ENCODE measurements at places on chromosomes 4 and X.

GRCh38 chrX:31420302-31420701 is 348.5 kb upstream of the FTHL17 start:
- no peak for DNase-seq

- DNase-seq, result peak; percentile 40
Measured at GRCh38 chr4:77043507-77044136, 32.2 kb downstream of the CCNI start.

- DNase-seq, result no peak
Measured at GRCh38 chr4:180792541-180792940, 1450.7 kb upstream of the TENM3 start.

DNA sequence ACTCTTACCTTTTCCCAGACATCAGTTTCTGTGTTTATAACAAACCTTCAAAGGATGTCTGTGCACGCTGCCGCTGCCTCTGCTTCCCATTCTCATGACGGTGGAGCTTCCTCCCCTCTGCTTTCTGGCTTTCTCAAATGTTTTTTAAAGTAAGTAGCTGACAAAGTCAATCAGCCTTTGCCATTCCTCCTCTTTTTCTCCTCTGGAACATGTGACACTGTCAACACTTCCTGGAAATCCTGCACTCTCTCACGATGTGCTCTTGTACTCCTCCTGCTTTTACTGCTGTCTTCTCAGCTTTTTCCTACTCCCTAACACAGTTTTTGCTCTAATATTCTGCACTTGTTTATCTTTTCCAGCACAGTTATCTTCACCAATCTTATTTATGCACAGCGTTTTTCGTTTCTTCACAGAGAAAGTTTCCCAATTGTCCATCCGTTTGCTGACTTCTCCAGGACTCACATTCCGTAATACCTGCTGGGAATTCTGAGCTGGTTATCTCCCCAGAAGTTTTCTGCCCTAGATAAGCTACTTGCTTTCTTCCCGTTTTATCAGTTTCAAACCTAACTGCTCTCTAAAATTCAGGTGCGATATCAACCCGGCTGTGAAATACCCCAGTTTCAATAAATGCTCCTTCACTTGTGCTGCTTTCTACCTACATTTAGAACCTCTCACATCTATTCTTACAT is 465.6 kb upstream of the AGA start:
- DNase-seq, result peak; percentile 7

GRCh38 chr4:78298618-78299017 is 241.5 kb downstream of the FRAS1 start:
- no peak for DNase-seq

GRCh38 chr4:103008875-103009729 is 10.4 kb downstream of the SLC9B1 start:
- DNase-seq, result peak; percentile 49

- DNase-seq, result no peak
Measured at GRCh38 chr4:39369301-39369700, 3.1 kb upstream of the RFC1 start.

DNA sequence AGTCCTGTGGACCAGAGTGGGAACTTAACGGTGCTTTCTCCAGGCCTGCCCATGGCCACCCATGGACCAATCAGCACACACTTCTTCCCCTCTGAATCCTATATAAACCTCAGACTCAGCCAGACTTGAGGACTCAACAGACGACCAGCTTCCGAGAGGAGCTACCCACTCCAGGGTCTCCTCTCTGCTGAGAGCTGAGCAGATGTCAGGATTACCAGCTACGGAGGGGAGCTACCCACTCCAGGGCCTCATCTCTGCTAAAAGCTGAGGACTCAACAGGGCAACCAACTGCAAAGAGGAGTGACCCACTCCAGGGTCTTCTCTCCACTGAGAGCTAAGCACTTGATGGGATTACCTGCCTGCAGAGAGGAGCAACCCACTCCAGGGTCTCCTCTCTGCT is 80.0 kb upstream of the DDX60 start:
- no peak for DNase-seq

GRCh38 chr4:48546336-48546735 is 56.3 kb downstream of the ZAR1 start:
- no peak for DNase-seq

- no peak for DNase-seq
Measured at GRCh38 chr4:108694423-108694822, 44.0 kb downstream of the OSTC start.

GRCh38 chr4:7021930-7022664 is 21.1 kb upstream of the TADA2B start:
- no peak for DNase-seq

GRCh38 chrX:83145876-83146275 is 362.2 kb upstream of the POU3F4 start:
- DNase-seq, result no peak

- no peak for DNase-seq
Measured at GRCh38 chr4:97015301-97015700, 1128.0 kb downstream of the STPG2 start.

DNA sequence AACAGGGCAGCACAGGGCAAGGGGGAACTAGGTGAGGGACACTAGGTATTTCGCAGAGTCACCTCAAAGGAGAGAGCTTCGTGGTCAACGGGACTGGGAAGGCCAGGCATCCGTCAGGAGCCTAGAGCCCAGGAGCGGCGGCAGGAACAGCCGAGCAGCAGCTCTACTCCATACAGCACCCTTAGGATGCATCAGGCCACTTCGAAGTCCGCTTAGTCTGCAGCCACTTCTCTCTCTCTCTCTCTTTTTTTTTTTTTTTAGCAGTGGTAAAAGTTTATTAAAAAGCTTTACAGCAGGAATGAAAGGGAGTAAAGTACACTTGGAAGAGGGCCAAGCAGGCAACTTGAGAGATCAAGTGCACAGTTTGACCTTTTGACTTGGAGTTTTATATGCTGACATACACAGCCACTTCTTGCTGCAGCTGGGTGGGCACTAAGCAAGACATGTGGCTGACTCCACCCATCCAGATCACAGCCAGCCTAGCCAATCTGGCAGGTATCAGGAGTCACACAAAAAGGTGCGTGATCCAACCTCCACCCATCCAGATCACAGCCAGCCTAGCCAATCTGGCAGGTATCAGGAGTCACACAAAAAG is 209.7 kb upstream of the RADX start:
- DNase-seq, result peak; percentile 80

GRCh38 chr4:8645753-8646124 is 53.2 kb downstream of the CPZ start:
- DNase-seq, result no peak

DNA sequence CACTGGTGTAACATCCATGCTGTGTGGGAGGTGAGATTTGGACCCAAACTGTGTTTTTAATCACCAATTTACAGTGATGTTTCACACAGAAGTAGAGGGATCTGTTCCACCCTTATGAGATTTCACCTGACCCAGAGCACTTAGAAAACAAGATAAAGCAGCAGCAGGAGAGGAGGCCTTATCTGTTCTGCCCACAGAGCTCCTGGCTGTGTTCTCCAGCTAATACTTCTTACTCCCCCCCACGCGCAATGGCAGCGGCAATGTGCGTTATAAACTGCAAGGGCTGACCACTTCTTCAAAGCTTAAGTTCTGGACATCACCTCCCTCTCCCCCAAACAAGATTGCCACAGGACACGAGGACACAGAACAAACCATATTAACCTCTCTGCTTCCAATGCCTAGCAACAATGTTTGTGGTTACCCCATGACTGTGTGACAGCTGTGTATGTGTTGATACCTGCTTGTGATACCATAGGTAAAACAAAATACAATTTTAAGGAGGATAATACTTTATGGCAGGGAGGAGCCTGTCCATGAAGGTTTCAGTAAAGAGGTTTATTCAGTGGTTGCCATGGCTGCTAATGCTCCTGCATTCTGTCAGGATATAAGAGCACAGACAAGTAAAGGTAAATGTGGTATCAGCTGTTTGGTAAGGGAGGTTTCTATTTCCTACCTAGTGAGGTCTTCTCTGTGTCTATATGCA is 210.0 kb downstream of the SOWAHB start:
- DNase-seq, result peak; percentile 61

DNA sequence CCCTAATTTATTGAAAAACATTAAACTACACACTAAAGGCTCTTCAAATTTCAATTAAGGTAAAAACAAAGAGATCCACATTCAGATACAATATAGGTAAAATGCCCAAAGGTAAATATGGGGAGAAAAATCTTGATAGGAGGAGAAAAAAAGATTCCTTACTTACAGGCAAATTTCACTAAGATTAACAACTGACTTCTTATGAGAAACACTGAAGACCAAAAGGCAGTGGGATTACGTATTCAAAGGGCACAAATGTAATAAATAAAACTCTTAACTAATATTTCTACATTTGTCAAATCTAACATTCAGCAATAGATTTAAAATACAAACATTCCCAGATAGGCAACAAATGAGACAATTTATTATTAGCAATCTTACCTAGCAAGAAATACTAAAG is 829.3 kb downstream of the SH3BGRL start:
- no peak for DNase-seq

GRCh38 chr4:184448821-184449220 is 25.5 kb downstream of the IRF2 start:
- peak; percentile 53 for DNase-seq

DNA sequence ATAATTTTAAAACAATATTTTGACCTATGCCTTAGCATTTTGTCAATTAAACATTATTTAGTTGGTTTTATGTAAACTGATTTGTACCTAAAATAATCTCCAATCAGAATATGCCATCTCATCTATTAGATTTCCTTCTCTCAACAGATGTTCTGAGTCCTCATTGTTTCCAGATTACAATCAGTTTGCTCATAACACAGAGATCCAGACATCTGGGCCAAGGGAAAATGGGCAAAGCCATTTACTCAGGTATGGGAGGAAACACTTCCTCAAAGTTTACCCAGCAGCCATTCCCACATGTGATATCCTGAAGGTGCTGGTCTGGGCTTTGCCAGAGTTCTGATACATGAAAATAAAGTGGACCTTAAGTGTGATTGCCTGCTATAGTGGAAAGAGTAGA is 217.9 kb upstream of the GPC4 start:
- no peak for DNase-seq

- no peak for DNase-seq
Measured at GRCh38 chr4:185196437-185196836, 7.4 kb downstream of the CFAP97 start.

DNA sequence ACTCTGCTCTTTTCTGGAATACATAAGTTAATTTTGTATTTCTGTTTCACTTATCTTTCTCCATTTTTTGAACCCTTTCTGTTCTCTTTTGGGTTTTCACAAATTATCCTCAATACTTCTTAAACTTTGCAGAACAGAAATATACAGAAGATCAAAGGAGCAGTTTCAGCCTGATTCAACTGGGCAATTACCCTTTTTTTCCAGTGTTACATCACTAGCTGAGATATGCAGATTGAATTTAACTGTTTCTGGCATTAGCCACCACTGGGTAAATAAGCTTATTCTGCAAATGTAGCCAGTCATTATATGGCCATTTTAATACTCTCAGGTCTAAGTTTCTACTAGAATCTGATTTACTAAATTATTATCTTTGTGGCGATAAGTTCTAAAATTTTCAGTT is 66.9 kb upstream of the GRID2 start:
- DNase-seq, result peak; percentile 47

- no peak for DNase-seq
Measured at GRCh38 chr4:142035566-142035965, 399.2 kb downstream of the IL15 start.

DNA sequence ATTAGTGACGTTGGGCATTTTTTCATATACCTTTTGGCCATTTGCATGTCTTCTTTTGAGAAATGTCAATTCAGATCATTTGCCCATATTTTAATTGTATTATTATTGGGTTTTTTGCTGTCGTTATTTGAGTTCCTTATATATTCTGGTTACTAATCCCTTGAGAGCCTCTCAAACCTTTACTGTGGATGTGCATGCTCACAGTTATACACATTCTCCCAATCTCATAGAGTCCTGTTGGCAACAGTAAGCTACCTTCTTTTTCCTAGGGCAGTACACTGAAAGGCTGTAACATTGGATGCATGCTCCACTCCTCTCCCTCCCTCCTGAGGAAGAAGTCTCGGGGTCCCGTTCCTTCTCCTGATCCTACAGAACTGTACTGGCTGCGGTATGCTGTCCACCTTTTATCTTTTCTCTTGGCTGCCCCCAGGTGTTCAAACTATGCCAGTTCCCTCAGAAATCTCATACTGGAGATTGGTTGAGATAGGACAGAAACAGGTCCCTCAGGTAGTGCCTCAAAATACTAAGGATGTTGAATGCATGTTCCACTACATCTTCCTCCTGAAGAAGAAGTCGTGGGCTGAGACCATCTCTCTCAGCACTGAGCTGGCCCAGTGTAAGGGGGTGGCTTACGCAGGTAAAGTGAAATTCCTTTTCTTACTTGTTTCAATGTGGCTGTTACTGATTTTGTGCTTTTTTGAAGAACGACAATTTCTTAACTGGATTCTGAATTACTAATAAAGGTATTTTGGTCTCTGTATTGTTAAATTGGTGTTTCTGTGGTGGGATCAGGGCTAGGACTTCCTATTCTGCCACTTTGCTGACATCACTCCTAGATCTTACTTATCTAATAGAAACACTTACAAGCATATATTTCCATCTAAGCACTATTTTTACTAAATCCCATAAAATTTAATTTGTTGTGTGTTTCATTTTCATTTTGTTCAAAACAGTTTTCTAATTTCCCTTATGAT is 145.4 kb upstream of the HUWE1 start:
- peak; percentile 7 for DNase-seq

GRCh38 chr4:68570122-68570507 is 6.0 kb downstream of the UGT2B17 start:
- no peak for DNase-seq

GRCh38 chr4:184328022-184328736 is 110.5 kb upstream of the ENPP6 start:
- no peak for DNase-seq

DNA sequence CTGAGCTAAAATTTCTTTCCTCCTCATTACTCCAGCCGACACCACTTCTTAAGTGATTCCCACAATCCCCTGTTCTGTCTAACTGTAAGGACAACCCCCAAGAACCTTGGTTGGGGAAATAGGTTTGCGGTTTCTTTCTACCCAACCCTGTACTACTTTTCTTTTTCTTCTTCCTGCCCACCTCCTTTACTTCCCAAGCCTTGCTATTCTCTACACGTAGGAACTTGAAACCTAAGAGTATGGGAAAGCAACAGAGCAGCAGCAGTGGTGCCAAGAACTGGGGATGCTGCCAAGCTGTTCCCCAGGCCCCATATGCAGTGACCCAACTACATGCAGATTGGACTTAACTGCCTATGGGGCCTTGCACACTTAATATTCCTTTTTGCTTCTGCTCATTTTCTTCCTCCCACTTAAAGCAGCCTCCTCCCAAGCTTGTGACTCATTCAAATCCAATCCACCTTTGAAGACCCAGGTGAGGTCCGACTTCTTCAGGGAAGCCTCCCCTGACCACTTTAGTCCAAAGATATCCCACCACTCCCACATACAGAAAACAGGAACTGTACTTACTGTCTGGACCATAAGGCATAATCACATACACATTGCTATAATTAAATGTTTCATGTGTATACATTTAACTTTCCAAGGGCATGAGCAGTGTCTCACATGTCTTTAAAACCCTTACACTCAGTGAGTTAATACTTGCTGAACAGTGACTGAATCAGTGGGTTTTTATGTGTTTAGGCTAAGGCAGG is 1.7 kb downstream of the FAM120C start:
- DNase-seq, result no peak

Measured in large intestine (tissue), 12 donors.